ENCODE measurements at places on chromosomes 2 and 18.

- DNase-seq, result no peak
These were observed 1.1 kb upstream of the SATB2 start for GRCh38 chr2:199458806-199459285.

DNA sequence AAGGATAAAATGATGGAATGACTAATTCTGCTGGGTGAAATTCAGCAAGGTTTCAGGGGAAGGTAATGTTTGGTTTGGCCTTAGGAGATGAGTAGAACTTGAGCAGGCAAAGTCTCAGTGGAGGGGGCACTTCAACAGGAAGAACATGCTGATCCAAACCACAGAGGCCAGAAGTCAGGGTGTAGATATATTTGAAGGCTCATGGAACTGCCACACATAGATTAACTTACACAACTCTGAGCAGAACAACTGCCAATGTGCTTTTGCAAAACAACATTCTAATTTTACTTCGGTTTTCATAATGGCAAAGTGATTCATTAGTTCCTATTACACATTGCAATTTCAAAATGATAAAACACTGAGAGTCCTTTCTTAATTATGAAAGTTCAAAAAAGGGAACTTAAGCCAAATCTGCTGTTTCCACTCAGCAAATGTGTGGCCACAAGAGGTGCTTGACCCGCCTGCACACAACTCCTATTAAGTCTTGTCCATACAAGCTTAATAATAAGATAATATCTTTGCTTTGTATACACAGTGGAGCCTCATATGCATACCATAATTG lies 284.8 kb downstream of the MREG start:
- no peak for DNase-seq

DNA sequence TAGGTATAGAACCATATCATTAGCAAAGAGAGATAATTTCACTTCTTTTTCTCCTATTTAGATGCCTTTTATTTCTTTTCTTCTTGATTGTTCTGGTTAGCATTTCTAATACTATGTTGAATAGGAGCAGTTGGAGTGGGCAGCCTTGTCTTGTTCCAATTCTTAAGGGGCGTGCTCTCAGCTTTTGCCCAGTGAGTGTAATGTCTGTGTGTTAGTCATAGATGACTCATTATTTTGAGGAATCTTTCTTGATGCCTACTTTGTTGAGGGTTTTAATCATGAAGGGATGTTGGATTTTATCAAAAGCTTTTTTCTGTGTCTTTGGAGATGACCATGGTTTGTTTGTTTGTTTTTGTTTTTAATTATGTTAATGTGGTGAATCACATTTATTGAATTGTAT lies 1453.1 kb upstream of the SLC39A10 start:
- DNase-seq, result no peak

GRCh38 chr2:228802181-228803071 lies 468.7 kb downstream of the PID1 start:
- no peak for DNase-seq

DNA sequence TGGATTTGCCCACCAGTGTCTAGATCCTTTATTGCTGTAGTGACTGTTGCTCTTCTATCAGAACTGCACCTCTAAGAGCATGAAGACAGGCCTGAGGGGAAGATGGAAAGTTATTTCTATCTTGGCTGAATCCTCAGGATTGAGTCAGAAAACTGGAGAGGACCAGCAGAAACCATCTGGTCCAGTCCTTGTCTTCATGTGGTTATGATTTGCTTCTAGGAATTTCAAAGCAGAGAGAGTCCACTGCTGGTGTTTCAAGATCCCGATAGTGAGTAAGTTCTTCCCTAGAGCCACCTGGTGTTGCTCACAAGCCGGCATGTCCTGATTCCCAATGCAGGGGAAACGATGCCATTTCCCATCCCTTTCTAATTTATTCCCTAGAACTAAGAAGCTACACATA lies 84.2 kb downstream of the NCKAP5 start:
- DNase-seq, result no peak

All from LoVo (cell line).